ENCODE measurements at places on chromosomes 13 and 19. TPM values are rescaled to one million over a fixed set of nuclear protein-coding genes. Genes with fewer than 3 reads are reported as not detected.

- H3K4me1 ChIP-seq: peaks cover 7% of the 10 kb centered on the region
- no peak overlapping the region for H3K4me3 ChIP-seq
- H3K27ac ChIP-seq: no peak overlapping the region
Measured at GRCh38 chr13:32663660-32664059, 77.4 kb downstream of the PDS5B start.

Gene RASIP1
- total RNA-seq: 3.0 TPM

Gene LHB
- total RNA-seq: not detected

Gene LILRB3
- not detected for total RNA-seq

DNA sequence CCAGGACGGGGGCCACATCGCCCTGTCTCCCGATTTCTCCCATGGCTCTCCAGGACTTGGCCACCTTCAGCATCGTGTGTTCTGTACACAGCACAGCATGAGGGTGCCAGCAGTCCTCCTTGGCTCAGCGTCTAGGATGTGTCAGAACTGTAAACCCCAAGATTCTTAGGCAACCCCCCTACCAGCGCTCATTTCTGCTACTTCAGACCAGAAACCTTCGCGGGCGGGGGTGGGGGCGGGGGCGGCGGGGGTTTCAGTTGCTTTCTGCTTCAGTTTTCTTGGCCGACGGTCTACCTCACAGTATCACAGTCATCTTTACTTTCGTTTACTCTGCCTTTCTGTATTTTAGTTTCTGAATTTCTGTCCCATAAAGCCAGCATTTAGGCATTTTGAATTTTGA lies 82.4 kb downstream of the GGACT start:
- H3K27me3 ChIP-seq: no peaks in the 10 kb centered on the region
- no peaks in the 10 kb centered on the region for H3K4me1 ChIP-seq
- no peak overlapping the region for H3K27ac ChIP-seq
- H3K36me3 ChIP-seq: peaks cover 10% of the 10 kb centered on the region
- H3K4me3 ChIP-seq: no peak overlapping the region
- no peak for DNase-seq

Gene NHLRC3
- 13.2 TPM for total RNA-seq
